ENCODE measurements at places on chromosomes 1 and 21.

GRCh38 chr1:150798525-150798924 is 9.5 kb downstream of the CTSK start:
- DNase-seq: no peak

DNA sequence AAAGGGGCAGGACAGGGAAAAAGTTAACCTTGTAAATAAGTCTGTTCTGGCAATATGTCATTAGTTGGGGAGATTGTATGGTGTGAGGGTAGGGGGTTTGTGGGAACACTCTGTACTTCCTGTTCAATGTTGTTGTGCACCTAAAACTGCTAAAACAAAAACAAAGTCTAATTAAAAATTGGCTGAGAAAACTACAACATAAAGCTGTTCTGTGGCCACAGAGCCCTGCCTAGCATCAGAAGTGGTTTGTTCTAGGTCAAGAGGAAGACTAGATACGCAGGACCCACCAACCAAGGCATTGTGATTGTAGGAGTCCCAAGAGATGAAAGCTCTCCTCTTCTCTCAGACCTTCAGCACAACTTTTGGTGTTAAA is 81.0 kb upstream of the LRRC8D start:
- DNase-seq: no peak

- DNase-seq: no peak
These were observed 43.4 kb downstream of the TSNAX start for GRCh38 chr1:231571904-231572303.

DNA sequence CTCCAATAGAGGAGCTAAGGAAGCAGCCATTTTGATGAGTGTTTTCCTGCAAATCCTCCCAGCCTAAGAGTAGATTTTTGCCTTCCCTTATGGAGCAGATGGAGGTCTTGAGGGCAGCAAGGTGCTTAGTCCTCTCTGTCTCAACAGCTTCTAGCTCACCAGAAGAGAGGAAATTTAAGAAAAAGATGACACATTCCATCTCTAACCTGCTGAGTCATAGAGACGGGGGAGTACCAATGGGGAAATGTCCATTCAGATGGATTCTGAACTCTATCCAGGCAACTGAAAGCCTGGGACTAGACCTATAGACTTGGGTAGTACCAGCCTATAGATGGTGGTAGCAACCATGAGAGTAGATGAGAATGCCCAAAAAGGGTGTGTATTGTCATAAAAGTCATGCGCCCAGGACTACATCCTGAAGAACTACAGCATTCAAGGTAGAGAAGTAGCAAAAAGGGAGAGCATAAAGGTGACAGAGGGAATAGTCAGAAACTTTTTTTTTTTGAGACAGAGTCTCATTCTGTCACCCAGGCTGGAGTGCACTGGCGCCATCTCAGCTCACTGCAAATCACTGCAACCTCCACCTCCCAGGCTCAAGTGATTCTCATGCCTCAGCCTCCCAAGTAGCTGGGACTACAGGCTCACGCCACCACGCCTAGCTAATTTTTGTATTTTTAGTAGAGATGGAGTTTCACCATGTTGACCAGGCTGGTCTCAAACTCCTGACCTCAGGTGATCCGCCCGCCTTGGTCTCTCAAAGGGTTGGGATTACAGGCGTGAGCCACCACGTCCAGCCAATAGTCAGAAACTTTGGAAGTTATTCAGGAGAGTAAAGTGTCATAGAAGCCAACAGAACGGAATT is 10.7 kb upstream of the ELOA start:
- no peak for DNase-seq

- no peak for DNase-seq
These were observed 37.2 kb downstream of the LRRC8C start for GRCh38 chr1:89670163-89670562.

- no peak for DNase-seq
These were observed 77.0 kb downstream of the CSMD2 start for GRCh38 chr1:34087986-34088385.

DNA sequence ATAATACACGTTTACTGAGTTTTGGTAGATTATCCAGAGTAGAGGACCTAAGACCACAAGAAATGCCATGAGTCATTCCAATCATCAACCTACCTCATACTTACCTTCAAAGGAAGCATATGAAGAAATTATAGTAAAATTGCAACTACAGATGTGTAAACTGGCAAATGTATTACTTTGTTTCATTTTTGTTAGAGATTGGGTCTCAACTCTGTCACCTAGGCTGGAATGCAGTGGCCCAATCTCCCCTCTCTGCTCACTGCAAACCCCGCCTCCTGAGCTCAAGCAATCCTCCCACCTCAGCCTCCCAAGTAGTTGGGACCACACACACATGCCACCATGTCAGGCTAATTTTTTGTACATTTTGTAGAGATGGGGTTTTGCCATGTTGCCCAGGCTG is 5.2 kb downstream of the TMCO1 start:
- DNase-seq: no peak

GRCh38 chr1:205763980-205764379 is 11.3 kb downstream of the RAB29 start:
- no peak for DNase-seq

DNA sequence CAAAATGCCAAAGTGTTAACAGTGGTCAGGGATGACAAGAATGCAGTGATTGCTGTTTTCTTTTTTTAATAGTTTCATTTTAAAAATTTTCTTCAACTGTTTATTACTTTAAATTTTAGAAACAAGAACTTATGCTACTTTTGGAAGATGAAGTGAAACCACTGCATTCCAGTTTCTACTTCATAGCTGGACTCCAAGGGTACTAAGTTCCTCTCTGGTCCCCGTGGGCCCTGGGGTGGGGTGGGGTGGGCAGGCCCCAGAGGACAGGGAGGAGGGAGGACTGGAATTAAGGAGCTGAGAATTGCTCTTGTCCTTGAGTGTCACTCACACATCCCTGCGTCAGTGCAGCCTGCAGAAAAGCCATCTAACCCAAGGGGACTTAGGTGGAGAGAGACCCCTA is 97.3 kb downstream of the RAVER2 start:
- DNase-seq: no peak

- DNase-seq: no peak
These were observed 559.3 kb upstream of the USP24 start for GRCh38 chr1:55774446-55774845.

DNA sequence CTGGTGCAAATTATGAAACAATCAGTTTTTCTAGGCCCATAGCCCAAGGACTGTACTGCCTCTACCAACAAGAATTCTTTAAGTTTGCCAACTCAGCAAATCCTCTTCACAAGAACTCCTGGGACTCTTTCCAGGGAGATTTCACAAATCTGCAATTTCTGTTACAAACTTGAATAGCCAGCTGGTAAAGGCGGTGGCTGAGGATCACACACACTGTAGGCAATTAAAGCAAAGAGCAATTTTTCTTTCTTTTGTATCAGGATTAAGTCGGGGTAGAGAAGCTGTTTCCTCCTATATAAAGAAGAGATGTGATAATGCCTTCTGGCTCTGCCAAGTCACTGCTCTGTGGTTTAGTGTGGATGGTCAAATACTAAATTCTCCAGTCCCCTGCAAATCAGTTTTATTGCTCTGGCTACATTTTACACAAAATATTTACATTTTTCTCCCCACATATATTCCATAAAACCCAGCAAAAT is 1.7 kb downstream of the ALDH9A1 start:
- DNase-seq: no peak

DNA sequence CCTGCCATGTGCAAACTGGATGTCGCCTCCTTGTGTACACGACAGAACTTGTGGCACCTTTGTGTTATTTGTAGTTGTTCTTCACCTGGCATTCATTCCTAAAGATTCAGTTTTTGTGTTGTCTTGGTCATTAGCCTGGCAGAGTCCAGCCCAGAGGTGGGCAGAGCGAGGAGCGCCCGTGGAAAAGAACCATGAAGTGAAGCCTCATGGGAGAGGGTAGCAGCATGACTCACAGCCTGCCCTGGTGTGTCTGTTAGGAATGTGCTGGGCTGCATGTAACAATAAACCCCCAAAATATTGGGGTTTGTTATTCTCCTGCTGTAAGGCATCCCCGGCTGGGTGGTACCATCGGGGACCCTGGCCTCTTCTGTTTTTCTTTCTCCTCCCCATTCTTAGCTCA is 124.9 kb upstream of the TMEM51 start:
- DNase-seq: no peak

- no peak for DNase-seq
These were observed 27.9 kb downstream of the NRDC start for GRCh38 chr1:51850420-51851223.

DNA sequence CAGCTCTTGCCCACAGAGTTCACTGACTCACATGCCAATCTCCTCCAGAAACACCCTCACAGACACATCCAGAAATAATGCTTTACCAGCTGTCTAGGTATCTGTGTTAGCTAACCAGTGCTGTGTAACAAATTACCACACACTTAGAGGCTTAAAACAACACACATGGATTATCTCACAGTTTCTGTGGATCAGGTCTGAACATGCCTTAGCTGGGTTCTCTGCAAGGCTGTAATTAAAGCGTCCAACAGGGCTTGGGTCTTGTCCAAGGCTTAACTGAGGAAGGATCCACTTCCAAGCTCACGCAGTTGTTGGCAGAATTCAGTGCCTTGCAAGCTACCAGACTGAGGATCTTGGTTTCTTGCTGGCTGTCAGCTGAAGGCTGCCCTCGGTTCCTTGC is 92.5 kb upstream of the RGS4 start:
- no peak for DNase-seq

- DNase-seq: no peak
These were observed 699 bp upstream of the RGS2 start for GRCh38 chr1:192808163-192808517.

- DNase-seq: no peak
These were observed 239.6 kb upstream of the FOXD3 start for GRCh38 chr1:63082766-63083165.

DNA sequence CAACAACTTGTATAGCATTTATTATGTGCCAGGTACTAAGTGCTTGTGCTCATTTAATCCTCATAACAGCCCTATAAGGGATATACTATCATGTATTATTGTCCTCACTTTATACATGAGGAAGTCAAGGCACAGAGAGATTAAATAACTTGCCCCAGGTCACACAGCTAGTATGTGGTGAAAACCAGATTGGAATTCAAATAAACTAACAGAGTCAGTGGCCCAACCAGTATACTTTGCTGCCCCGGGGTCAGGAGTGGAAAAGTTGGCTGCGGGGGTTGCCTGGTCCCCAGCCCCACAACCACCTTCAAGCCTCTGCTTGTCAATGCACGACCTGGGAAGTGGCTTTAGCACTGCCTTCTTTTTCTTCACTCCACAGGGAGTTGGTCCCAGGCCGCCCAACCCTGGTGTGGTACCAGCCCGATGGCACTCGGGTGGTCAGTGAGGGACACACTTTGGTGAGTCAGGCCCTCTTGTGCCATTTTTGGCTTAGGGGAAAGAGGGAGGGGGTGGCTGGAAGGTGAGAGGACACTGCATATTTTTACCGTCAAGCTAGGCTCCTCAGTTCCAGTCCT is 2.5 kb downstream of the ADAM15 start:
- no peak for DNase-seq

DNA sequence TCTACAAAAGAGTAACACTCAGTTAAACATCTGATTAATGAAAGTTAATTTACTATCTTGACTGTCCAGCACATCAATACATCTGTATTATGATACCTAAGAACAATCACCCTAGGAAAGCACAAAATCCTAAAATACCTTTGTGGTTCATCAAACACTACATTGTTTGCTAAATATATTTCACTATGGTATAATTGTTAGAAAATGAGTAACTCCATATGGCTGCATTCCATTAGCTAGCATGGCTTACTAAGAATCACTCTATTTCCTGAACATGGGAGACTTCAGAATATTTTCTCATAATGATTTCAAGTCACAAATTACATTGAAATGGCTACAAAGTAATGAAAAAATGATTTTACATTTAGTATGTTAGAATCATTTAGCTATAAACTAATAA is 12.5 kb downstream of the TRMT1L start:
- no peak for DNase-seq

DNA sequence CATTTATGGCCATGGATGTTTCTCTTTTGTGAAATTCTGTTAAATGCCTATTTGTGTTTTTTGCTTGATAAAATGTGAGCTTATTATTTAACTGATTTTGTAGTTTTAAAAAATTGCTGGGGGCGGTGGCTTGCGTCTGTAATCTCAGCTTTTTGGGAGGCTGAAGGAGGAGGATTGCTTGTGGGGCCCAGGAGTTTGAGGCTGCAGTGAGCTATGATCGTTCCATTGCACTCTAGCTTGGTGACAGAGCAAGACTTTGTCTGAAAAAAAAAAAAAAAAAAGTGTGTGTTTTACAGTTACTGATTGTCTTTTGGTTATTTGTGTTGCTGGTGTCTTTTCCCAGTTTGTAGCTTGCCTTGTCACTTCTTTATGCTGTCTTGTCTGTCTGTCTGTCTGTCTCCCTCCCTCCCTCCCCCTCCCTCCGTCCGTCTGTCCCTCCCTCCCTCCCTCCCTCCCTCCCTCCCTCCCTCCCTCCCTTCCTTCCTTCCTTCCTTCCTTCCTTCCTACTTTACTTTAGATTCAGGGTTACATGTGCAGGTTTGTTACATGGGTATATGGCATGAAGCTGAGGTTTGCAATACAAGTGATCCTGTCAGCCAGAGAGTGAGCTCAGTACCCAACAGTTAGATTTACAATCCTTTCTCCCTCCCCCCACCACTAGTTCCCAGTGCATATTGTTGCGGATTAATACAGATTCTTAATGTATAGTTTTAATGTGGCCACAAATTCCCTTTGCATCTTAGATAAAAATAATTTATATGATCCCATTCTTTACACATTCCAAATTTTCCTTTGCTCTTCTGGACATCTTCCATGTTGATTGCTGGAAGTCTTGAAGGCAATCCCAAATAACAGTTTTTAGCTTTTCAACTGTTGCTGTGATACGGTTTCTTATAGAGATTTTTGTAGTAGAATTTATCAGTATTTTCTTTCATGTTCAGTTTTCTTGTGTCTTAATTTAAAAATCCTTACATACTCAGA is 25.1 kb downstream of the PTBP2 start:
- DNase-seq: no peak

GRCh38 chr1:204828352-204828850 is 42.3 kb upstream of the NFASC start:
- peak; percentile 35 for DNase-seq

DNA sequence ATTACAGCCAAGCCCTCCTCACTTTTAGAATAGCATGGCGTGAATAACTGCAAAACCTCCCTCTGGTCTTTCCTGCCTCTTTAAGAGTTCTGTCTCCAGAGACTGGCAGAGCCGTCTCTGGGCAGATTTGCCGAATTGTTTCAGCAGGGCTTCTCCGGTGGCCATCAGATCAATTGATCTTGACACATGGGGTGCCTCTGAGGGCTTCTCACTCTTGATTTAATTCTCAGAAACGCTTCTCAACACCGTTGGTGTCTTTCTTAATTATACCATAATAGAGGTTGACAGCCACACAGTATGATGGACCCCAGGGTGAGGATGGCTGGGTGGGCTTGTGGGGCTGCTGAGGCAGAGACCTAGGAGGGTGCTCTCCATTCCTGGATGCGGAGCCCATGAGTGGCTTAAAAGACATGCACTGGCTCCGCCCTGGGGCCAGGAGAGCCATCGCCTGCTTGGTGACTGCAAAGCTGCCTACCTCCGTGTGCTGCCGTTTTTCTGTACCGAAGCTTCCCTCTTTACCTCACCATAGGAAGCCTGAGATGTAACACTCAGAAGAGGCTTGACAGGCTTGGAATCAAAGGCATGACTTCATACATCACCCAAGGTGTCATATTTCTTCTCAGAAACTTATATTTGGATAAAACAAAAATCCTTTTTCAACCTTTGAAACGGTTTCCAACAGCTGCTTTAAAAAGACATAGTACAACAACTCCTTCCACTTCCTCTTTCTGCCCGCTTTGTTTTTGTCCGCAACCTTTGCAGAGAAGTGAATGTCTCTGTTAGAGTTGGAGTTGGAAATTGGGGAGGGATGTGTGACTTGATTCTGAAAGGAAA is 82.9 kb downstream of the GALNT2 start:
- DNase-seq: no peak

- DNase-seq: no peak
These were observed 1072.2 kb downstream of the BRINP3 start for GRCh38 chr1:189405419-189405818.

- DNase-seq: no peak
These were observed 46.6 kb downstream of the CRB1 start for GRCh38 chr1:197314682-197315081.

Data from stimulated activated CD8-positive, alpha-beta memory T cell treated with anti-CD3 and anti-CD28 coated beads, Interleukin-2, amount 100 ng/mL, for 48 hours (primary cell).